ENCODE measurements at places on chromosomes 4 and X. TPM values are rescaled to one million over a fixed set of nuclear protein-coding genes. Genes with fewer than 3 reads are reported as not detected.

DNA sequence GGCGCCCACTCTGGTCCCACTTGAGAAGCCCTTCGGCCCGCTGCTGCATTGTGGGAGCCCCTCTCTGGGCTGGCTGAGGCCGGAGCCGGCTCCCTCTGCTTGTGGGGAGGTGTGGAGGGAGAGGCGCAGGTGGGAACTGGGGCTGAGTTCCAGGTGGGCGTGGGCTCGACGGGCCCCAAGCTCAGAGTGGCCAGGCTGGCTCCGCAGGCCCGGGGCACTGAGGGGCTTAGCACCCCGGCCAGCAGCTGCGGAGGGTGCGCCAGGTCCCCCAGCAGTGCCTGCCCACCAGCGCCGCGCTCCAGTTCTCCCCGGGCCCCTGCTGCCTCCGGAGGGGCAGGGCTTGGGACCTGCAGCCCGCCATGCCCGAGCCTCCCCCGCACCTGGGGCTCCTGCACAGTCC, 65.2 kb upstream of the SMIM10 start:
- no peaks in the 10 kb centered on the region for H3K4me1 ChIP-seq
- peaks cover 2% of the 10 kb centered on the region for H3K36me3 ChIP-seq
- no peak for DNase-seq
- no peak overlapping the region for H3K27ac ChIP-seq

The GYG2 gene
- not detected for total RNA-seq

- peak overlapping the region; percentile 47 for H3K4me3 ChIP-seq
- peaks cover 22% of the 10 kb centered on the region for H3K4me1 ChIP-seq
- DNase-seq = no peak
- no peaks in the 10 kb centered on the region for H3K36me3 ChIP-seq
Measured at GRCh38 chr4:158929939-158930638, 161.3 kb downstream of the FNIP2 start.

The ADRA2C gene
- total RNA-seq = not detected

The ARX gene
- not detected for total RNA-seq

DNA sequence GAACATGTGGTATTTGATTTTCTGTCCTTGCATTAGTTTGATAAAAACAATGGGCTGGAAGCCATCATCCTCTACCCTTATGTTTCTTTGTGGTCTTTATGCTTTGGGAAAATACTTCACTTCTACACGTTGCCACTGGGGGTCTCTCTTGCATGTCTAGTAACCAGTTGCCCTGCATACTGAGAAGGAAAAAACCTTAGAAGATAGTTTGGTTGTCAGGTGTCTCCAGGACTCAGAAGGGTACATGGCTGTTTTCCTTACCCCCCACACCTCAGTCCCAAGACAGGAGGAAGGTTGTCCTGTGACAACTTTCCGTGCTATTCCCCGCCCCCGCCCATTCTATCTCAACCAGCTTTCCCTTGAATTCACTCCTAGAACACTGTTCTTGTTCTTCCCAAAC, 62.1 kb upstream of the LANCL3 start:
- no peak overlapping the region for H3K4me3 ChIP-seq
- no peak overlapping the region for H3K27ac ChIP-seq
- H3K36me3 ChIP-seq = no peaks in the 10 kb centered on the region
- no peak for DNase-seq

DNA sequence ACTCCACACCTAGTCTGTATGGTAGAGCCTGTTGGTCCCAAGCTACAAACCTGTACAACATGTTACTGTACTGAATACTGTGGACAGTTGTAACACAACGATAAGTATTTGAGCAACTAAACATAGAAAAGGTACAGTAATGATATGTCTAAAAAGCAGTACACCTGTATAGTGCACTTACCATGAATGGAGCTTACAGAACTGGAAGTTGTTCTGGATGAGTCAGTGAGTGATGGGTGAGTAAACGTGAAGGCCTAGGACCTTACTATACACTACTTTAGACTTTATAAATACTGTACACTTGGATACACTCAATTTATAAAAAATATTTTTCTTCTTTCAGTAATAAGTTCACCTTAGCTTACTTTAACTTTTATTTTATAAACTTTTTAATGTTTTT, 104.0 kb downstream of the TMA16 start:
- H3K4me1 ChIP-seq = no peaks in the 10 kb centered on the region
- no peak overlapping the region for H3K4me3 ChIP-seq
- H3K27me3 ChIP-seq = no peaks in the 10 kb centered on the region
- no peak for DNase-seq
- no peaks in the 10 kb centered on the region for H3K36me3 ChIP-seq

The DGAT2L6 gene
- not detected for total RNA-seq

GRCh38 chrX:11108253-11108941, 2.7 kb upstream of the HCCS start:
- H3K4me1 ChIP-seq = peaks cover 17% of the 10 kb centered on the region
- H3K27ac ChIP-seq = no peak overlapping the region
- no peak for DNase-seq
- no peaks in the 10 kb centered on the region for H3K27me3 ChIP-seq
- peaks cover 2% of the 10 kb centered on the region for H3K36me3 ChIP-seq

DNA sequence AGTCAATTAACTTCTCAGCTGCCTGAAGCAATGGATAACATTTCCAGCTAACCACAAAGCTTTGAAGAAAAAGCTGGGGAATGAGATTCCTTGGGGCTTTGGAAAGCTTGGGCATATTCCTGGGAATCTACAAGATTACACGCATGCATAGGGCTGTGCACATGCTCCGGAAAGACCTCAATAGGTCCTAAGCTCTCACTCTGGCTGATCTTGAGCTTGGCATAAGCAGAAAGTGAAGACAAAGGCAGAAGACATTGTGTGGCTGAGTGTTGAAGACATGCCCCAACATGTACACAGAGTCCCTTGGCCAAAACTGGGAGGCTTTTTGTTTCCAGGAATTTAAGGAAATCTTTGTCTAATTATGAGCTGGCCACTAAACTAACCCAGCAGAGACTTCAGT, 31.2 kb downstream of the ATG4A start:
- no peak overlapping the region for H3K4me3 ChIP-seq
- no peaks in the 10 kb centered on the region for H3K4me1 ChIP-seq

DNA sequence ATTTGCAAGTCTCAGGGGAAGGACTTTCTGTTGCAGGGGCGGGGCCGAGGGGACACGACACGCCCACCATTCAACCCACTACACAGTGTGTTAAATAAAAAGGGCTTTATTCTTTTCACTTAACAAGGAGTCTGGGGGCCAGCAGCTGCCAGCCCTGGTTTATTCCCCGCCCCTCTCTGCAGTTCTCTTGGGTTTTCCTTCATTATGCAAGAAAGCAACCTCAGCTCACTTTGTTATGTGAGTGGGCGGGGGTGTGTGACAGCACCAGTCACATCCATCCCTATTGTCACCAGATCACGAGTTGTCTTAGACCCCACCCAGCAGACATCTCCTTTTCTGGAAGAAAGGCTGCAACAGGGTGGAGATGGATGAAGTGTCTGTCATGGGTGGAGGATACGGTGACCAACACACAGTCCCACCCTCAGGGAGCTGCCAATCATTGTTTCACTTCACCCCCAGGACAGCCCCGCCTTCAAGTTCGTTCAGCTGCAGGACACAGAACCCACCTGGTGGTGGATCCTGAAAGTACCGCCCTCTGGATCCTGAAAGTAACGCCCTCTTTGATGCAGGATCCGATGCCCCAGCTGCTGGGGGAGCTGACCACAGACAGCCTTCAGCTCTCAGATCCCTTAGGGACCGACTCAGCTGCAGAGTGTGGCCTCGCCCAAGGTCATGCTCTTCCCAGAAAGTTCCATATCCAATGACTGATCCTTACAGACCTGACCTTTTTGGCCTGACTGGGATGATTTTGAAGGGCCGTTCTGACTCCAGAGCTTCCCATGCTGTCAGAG, 79.6 kb downstream of the SMIM20 start:
- peaks cover 2% of the 10 kb centered on the region for H3K4me1 ChIP-seq
- no peak overlapping the region for H3K27ac ChIP-seq
- peak; percentile 11 for DNase-seq
- no peak overlapping the region for H3K4me3 ChIP-seq
- peaks cover 3% of the 10 kb centered on the region for H3K27me3 ChIP-seq

DNA sequence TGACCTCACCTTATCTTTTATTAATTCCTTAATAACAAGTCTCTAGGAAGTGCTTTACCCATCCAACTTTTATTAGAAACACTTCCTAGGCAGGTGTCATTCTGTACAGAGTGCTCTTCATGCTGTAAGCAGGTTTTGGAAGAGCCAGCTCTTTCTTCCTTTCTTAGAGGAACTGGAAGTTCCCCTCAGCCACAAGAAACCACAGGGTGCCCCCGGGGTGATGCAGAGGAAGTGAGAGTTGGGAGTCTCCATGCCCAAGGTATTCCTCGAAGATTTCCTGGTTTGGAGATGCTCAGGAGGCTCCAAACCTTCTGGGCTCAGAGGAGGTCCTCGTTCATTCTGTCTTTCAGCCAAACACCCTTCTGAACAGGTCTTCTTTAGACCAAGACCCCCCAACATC, 83.8 kb downstream of the EGF start:
- no peaks in the 10 kb centered on the region for H3K36me3 ChIP-seq
- no peak overlapping the region for H3K27ac ChIP-seq
- H3K4me1 ChIP-seq = peaks cover 14% of the 10 kb centered on the region
- no peak overlapping the region for H3K4me3 ChIP-seq

DNA sequence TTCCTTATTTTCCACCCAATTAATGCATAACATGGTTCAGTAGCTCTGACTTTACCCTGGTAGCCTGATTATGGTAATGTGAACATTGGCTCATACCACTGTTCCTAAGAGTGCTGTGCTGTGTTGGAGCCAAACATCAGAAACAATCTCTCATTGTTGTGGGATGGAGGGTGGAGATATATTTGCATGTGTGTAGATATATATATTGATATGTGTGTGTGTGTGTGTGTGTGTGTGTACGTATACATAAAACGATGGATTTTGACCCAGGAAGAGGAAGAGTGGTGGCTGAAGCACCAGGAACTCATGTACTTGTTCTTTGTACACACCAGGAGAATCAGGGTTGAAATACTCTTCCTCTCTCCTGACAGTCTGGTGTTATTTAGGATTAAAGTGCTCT, 247.7 kb downstream of the IL15 start:
- H3K4me1 ChIP-seq = no peaks in the 10 kb centered on the region
- no peak overlapping the region for H3K27ac ChIP-seq
- H3K36me3 ChIP-seq = no peaks in the 10 kb centered on the region
- no peak overlapping the region for H3K4me3 ChIP-seq
- no peaks in the 10 kb centered on the region for H3K27me3 ChIP-seq

DNA sequence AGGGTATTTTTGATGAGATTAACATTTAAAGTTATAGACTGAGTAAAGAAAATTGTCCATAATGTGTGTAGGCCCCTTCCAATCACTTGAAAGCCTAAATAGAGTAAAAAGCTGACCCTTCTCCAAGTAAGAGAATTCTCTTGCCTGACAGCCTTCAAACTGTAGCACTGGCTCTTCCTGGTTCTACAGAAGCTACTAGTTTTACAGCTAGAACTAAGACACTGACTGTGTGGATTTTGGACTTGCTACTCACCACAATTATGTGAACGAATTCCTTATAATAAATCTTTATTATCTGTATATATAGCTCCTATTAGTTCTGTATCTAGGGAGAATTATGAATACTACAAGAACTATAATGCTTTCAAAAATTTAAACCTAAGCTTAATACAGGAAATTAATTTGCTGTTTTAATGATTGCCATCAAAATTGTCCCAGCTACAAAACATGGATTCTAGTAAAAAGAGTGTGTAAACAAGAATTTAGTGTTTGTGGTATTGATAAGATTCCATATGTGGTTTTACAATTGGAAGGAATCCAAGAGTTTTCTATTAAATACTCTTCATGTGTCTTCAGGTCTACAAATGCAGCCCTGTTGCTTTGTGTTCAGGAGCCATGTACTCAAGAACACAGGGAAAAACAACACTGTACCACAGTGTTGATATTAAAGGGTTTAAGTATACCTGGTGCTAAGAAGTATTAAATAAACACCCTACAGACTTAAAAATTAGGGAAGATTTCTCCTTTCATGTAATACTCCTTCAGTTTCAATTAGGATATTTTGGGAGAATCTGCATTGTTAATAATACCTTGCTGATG, 366.5 kb downstream of the CXXC4 start:
- H3K4me1 ChIP-seq = no peaks in the 10 kb centered on the region
- H3K27ac ChIP-seq = no peak overlapping the region
- H3K36me3 ChIP-seq = no peaks in the 10 kb centered on the region
- DNase-seq = no peak
- H3K27me3 ChIP-seq = no peaks in the 10 kb centered on the region

The ADGRG4 gene
- total RNA-seq = not detected

The GABRG1 gene
- total RNA-seq = not detected

DNA sequence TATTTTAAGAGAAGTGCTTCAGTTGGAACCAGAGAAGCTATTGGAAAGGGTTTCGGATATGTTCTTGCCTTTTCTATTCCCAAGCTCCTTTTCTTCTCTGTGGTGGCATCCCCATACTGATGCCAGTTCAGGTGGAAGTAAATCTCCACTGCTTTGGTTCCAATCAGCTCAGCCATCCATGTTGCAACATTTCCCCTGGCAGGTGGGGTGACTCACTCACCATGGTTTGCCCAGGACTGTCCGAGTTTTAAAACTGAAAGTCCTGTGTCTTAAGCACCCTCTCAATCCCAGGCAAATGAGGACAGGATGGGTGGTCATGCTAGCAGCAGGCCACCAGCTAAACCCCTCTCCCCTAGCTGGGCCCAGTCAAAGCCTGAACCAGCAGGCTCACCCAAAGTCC, 15.1 kb downstream of the RAI2 start:
- H3K36me3 ChIP-seq = no peaks in the 10 kb centered on the region
- H3K4me1 ChIP-seq = no peaks in the 10 kb centered on the region
- no peaks in the 10 kb centered on the region for H3K27me3 ChIP-seq
- no peak for DNase-seq

GRCh38 chr4:48636911-48637310, 143.2 kb downstream of the FRYL start:
- peaks cover 4% of the 10 kb centered on the region for H3K4me1 ChIP-seq
- no peaks in the 10 kb centered on the region for H3K27me3 ChIP-seq
- no peak overlapping the region for H3K27ac ChIP-seq
- no peak overlapping the region for H3K4me3 ChIP-seq

GRCh38 chr4:142743121-142743825, 102.8 kb downstream of the INPP4B start:
- H3K27ac ChIP-seq = no peak overlapping the region
- no peaks in the 10 kb centered on the region for H3K27me3 ChIP-seq
- peaks cover 4% of the 10 kb centered on the region for H3K36me3 ChIP-seq
- no peak overlapping the region for H3K4me3 ChIP-seq

The RNF212 gene
- 3.5 TPM for total RNA-seq

GRCh38 chr4:183870997-183871396, 34.1 kb upstream of the STOX2 start:
- no peaks in the 10 kb centered on the region for H3K4me1 ChIP-seq
- H3K36me3 ChIP-seq = no peaks in the 10 kb centered on the region
- H3K4me3 ChIP-seq = no peak overlapping the region
- H3K27me3 ChIP-seq = peaks cover 2% of the 10 kb centered on the region

- H3K27ac ChIP-seq = peak overlapping the region; percentile 39
- peaks cover 50% of the 10 kb centered on the region for H3K36me3 ChIP-seq
- H3K4me1 ChIP-seq = peaks cover 17% of the 10 kb centered on the region
- H3K27me3 ChIP-seq = no peaks in the 10 kb centered on the region
- no peak overlapping the region for H3K4me3 ChIP-seq
Measured at GRCh38 chr4:152817331-152817730, 37.6 kb downstream of the ARFIP1 start.
